ENCODE measurements at places on chromosomes 1 and 21.

- DNase-seq = no peak
Measured at GRCh38 chr1:16158993-16159831, 3.3 kb upstream of the EPHA2 start.

- DNase-seq = no peak
Measured at GRCh38 chr1:47618222-47618720, 180.4 kb downstream of the FOXD2 start.

GRCh38 chr1:208343226-208343625 is 99.0 kb upstream of the PLXNA2 start:
- no peak for DNase-seq

DNA sequence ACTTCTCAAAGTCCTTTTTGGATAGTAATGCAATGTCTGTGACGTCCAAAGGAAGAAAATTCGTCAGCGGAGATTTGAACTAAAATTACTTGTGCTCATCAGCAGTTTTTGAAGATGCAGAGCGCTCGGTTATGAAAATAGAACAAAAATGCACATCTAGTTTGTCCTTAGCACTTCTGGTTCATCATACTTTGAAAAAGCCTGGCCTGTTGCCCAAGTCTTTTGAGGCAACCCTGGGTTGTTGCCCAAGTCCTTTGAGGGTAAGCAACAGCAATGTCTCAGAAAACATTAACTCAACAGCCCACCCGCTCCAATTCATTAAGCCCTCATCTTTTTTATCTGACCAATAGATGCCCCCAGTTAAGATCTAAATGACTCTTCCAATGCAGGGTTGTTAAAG is 91.9 kb downstream of the HUNK start:
- DNase-seq = no peak

- no peak for DNase-seq
Measured at GRCh38 chr1:169047074-169047473, 59.4 kb upstream of the ATP1B1 start.

GRCh38 chr1:240820816-240821215 is 208.9 kb upstream of the GREM2 start:
- no peak for DNase-seq

- no peak for DNase-seq
Measured at GRCh38 chr21:32424191-32424535, 11.7 kb downstream of the EVA1C start.

GRCh38 chr1:211589782-211590721 is 11.1 kb upstream of the SLC30A1 start:
- no peak for DNase-seq

GRCh38 chr1:212557739-212558692 is 50.5 kb upstream of the ATF3 start:
- no peak for DNase-seq

- no peak for DNase-seq
Measured at GRCh38 chr1:198686069-198686728, 47.4 kb downstream of the PTPRC start.

GRCh38 chr1:22252251-22252650 is 109.4 kb upstream of the WNT4 start:
- DNase-seq = no peak

- no peak for DNase-seq
Measured at GRCh38 chr21:42171091-42172053, 47.6 kb upstream of the ABCG1 start.

DNA sequence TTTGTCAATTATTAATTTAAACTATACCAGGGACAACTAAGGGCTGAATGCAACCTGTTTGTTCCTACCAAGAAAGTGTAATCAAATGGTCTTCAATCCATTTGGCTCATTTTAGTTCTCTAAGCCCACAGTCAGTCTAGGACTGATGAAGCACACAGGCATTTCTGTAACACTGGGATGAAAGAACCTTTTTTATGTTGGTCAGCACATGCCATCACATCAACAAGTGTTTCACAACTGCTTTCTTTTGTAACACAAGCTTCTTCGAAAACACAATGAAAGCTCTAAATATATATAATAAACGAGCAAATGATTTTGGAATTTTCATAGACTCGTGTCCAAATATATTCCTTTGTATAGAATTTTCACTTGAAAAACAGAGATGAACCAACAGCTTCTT is 28.8 kb downstream of the HEATR1 start:
- no peak for DNase-seq

DNA sequence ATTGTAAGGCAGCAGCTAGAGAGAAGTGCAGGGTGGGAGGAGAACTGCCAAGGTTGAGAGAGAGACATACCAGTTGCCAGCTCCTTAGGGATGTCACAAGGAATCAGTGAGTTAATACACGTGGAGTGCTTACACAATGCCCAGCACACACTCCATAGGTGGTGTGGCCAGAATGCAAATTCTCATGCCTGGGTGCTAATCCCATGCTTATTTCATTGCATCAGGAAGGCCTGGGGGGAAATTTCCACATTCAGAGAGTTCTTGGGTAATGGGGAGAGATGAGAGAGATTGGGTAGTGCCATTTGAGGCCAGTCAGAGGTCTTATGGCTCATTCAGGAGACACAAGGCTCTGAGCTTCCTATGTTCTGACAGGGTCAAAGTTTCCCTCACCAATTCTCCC is 38.7 kb downstream of the GJA5 start:
- no peak for DNase-seq

DNA sequence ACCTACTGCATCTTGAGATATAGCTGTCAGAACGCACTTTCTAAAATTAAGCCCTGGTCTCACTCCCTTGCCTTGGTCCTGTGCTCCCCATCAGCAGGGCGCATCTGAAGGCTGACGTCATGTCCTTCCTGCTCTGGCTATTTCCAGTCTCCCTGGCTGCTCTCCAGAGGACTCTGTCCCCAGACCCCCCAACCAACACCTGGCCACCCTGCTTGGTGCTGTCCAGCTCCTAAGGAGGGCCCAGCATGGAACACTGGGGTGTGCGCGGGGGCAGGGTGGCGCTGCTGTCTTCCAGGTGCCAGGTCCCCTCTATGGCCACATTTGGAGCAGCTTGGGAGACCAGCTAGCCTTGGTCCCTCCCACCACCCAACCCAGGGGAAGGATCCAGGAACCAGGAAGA is 8.3 kb downstream of the TNNT2 start:
- no peak for DNase-seq

DNA sequence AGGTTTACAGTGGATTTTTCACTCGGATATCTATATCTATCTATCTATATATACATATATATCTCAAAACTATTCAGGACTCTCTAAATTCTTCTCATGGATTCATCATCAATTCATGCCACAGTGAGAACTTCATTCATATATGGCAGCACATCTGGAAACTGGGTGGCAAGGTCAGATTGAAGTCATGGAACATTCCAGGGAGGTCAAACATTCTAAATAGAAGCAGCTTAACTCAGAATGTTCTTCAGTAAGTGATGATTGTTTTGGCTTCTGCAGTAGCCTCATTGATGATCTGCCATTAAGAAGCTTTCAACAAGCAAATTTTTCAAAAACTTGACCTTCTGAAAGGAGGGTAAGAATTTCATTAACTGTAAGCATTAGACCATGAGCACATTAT is 46.9 kb upstream of the ADAMTS1 start:
- no peak for DNase-seq

DNA sequence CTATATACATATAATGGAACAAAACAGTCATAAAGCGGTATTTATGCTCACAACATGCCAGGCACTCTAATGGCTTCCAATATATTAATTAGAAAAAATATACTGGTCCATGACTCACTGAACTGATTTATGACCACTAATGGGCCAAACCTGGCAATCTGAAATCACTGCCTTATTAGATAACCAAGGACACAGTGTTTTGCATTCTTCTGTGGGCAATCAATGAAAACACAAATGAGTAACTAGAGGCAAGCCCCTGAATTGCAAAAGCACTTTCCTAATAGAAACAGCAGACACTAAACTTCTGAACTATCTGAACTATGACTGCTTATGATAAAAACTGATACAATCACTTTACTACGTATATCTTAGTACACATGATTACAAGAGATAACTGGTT is 3.5 kb downstream of the GCLM start:
- no peak for DNase-seq

- DNase-seq = no peak
Measured at GRCh38 chr1:181676269-181676668, 193.0 kb downstream of the CACNA1E start.

DNA sequence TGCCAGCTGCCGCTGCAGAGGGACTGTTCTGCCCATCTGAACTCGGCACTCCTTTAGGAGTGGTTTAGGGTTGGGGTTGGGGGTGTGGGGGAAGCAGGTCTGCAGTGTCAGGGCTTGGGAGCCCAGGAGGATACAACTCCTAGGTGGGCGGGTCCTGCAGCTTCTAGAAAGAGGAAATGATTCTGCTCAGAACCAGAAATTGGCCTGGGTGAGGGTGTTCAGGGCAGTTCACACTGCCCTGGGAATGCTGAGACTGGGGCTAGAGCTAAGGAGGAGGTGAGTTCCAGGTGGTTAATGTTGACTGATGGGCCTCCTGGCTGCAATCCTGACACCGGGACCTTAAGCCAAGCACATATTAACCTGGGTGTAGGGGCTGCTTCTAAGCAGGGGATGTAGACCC is 4.8 kb upstream of the SLC26A9 start:
- no peak for DNase-seq

DNA sequence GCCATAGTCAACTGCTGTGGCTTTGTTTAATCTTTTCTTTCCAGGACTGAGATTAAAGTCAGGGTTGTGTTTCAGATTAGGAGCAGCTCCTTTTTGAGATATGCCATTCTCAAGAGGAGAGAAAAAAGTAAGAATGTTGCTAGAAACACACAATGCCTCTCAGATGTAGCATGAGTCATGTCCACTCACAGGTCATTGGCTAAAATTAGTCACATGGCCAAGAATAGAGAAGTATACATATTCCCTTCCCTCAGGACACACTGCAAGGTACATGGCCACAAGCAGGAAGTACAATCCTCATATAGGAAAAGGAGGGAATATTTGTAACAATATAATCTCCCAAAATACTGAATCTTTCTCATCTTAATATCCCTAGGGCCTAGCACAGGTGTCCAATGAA is 141.9 kb upstream of the PTBP2 start:
- DNase-seq = no peak

GRCh38 chr1:7753641-7754040 is 17.5 kb upstream of the VAMP3 start:
- DNase-seq = no peak

GRCh38 chr21:46500224-46500861 is 41.7 kb downstream of the DIP2A start:
- DNase-seq = peak; percentile 57

GRCh38 chr1:199767700-199768099 is 259.8 kb upstream of the NR5A2 start:
- DNase-seq = no peak

GRCh38 chr1:86822459-86822858 is 91.5 kb downstream of the SELENOF start:
- no peak for DNase-seq

- no peak for DNase-seq
Measured at GRCh38 chr1:176604461-176604860, 141.5 kb downstream of the PAPPA2 start.

DNA sequence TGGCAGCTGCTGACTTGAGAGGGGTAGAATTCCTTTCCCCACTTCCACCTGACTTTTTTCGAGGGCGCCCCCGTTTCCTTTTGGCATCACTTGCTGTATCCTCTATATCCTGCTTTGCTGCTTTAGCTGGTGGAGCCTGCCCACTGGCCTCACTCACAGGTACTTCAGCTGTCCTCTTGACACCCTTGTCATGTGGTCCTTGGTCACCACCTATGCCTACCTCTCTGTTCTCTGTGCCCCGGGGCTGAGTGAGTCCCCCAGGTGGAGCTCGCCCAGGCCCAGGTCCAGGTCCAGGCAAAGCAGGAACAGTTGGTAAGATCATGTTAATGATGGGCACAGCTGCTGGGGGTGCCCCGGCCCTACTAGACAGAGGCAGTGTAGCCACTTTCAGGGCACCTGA is 4.5 kb downstream of the RFX5 start:
- DNase-seq = no peak

DNA sequence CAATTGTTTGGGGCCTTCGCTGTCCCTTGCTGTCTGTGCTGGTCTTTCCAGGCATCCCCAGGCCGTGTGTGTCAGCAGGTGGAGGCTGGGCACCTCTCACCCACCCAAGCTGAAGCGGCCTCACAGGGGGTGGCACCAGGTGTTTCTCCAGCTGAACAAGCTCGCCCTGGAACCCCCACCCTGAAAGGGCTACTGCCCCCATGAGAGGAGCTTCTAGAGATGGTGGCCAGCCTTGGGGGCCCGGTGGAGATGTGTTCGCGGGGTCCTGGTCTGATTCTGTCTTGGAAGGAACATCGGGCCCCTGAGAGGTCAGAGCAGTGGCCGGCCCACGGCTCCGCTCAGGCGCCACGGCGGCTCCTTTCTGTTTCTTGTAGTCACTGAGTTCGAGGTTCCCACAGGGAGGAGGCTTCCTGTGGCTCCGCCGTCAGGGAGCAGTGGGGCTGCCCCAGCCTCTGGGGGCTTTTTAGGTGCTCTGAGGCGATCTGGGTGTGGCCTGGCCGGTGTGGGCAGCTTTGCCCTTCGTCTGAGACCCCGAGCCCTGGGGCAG is 46.9 kb downstream of the SKI start:
- no peak for DNase-seq

- no peak for DNase-seq
Measured at GRCh38 chr1:9503001-9503675, 36.1 kb upstream of the SLC25A33 start.
